Stimulated activated memory B cell treated with anti-CD40 and anti-IgM and Interleukin-4, amounts not matched to agents 10 μg/mL and 1 μg/mL and 100 μg/mL, for 72 hours (primary cell): ENCODE measurements at places on chromosomes 16 and 17.

DNA sequence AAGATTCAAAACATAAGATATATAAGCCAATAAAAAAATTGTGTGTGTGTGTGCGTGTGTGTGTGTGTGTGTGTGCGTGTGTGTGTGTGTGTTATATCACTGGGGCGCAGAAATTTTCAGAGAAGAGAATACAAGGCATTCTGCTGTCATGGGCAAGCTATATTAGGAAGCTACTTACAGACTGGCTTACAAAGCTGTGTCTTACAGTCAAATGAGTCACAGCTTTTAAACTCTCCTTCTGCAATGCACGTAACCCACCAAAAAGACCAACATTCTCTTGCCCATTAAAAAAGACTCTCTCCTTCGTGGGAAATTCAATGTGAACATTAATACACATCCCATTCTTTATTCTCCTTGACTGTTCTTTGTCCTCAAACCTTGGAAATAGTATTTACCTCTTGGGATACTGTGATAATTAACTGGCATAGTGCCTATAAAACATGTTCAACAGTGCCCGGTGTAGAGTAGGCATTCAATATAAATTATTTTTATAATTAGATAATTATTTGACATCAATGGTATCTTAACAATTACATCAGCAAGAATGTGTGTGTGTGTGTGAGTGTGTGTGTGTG is 860.4 kb upstream of the SOX9 start:
- no peak for ATAC-seq

DNA sequence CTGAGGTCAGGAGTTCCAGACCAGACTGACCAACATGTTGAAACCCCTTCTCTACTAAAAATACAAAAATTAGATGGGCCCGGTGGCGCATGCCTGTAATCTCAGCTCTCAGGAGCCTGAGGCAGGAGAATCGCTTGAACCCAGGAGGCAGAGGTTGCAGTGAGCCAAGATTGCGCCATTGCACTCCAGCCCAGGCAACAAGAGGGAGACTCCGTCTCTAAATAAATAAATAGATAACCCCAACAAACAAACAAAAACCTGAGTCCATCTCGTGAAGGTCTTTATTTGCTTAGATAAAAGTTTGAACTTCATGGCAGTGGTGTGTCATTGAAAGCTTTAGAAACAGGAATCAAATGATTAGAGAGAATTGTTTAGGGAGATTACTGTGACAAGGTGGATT is 167.4 kb downstream of the BCAS3 start:
- ATAC-seq: no peak

GRCh38 chr17:37731056-37731455 is 13.8 kb downstream of the HNF1B start:
- no peak for ATAC-seq

- ATAC-seq: peak; percentile 24
These were observed 156.0 kb downstream of the ENGASE start for GRCh38 chr17:79230576-79230975.

DNA sequence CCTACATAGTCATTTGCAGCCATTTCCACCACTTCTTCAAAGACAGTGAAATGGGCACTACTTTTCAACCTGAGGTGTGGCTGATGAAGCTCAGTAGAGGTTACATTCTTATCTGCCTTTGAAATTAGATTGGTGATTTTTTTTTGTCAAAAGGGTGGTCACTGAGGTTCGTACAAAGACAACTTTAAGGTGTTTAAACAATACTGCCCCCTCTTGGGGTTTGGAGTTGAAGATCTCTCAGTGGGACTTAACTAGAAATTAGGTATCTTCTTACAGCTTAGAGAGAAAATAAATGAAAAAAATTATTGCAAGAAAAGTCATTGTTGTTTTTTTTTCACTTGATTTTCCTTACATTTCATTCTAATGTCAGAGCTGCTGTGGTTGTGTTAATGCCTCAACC is 713.2 kb downstream of the CDH11 start:
- no peak for ATAC-seq

DNA sequence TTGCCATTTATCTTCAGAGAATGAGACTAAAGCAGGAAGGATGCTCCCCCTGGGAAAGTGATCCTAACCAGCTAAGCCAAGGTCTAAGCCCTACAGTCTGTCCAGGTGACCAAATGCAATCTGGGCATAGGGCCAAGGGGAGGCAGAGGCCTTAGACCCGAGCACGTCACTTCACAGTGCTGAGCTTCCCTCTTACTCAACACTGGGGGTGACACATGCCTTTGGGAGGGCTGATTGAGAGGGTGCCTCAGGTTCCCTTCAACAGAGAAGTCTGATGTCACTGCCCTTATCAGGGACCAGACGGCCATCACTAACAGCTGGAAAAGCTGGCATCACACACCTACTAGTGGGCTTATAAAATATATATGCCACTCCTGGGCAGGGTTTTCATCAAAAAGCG is 4.0 kb downstream of the CIAO2B start:
- ATAC-seq: no peak

GRCh38 chr17:51640108-51640622 is 379.8 kb downstream of the UTP18 start:
- ATAC-seq: no peak

- ATAC-seq: no peak
These were observed 8.2 kb downstream of the SPAG7 start for GRCh38 chr17:4959261-4959965.

DNA sequence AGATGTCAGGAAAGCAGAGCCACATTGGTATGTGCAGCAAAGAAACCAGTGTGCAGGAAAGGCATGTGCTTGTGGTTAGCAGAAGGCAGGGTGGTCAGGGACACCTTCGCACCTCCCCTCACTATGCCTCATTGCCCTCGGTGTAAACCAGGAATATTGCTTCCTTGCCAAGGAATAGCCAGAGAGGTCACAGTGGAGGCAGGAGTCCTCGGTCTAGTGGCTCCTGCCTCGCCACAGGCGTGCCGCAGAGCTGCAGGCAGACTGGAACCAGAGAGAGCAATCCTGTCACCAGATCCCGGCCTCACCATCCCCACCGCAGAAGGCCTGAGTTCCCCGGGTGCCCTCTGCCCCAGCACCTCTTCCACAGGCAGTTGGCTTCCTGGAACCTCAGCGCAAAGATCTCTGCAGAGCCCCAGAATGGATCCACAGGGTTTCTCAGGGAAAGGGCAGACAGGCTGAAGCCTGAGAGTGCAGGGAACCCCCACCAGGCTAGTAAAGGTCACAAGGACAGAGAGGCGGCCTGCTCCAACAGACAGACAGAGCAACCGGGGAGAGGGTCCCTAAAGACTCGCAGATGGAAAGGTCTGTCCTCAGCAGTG is 21.6 kb downstream of the CCDC182 start:
- ATAC-seq: no peak

DNA sequence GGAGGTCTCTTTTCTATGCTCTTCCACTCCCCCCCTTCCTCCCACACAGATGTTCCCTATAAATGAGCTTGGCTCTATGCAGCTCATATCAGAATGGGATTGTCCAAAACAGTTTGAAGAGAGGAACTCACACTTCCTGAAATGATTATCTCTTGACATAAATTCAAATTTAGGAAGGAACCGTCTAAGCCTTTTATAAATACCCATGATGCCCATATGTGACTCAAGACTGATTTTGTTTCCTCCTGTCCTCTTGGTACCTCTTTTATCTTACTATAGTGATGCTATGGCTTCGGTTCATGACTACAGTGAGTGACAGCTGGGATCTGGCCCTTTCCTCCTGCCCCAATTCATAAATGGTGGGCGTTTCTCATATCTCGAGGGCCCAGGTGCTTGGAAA is 16.6 kb upstream of the TERF2 start:
- peak; percentile 63 for ATAC-seq

DNA sequence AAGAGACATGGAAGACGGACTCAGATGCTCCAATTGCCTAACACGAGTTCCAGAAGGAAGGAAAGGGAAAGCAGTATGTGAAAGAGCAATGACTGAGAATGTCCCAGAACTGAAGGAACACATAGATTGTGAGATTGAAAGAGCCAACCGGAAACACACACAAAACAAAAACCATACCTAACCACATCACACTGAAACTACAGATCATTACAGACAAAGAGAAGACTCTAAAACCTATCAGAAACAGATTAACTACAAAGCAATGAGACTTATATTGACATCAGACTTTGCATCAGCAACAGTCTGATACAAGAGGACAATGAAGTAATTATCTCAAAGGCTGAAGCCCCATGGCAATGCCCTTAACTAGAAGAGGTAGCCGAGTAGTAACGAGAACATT is 45.6 kb upstream of the CLEC18B start:
- ATAC-seq: no peak

- no peak for ATAC-seq
These were observed 75.7 kb downstream of the TANC2 start for GRCh38 chr17:63041722-63042121.

DNA sequence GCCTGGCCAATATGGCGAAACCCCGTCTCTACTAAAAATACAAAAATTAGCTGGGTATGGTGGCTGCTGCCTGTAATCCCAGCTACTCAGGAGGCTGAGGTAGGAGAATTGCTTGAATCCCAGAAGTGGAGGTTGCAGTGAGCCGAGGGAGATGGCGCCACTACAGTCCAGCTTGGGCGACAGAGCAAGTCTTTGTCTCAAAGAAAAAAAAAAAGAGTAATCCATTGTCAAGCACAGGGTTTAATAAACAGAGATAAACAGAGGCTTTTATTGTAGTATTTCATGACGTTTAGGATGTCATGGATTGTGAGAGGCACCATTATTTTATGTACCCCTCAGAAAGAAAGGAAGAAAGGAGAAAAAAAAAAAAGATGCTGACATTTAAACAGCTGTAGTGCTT is 75.2 kb upstream of the RNU2-1 start:
- no peak for ATAC-seq

- ATAC-seq: no peak
These were observed 50.5 kb downstream of the IKZF3 start for GRCh38 chr17:39813631-39814030.

- no peak for ATAC-seq
These were observed 44.1 kb upstream of the CA10 start for GRCh38 chr17:52202520-52203080.

- no peak for ATAC-seq
These were observed 2.8 kb downstream of the CCL4L2 start for GRCh38 chr17:36213695-36214094.

- no peak for ATAC-seq
These were observed 16.2 kb upstream of the ALKBH5 start for GRCh38 chr17:18167421-18167820.

GRCh38 chr17:48567209-48567608 is 10.9 kb downstream of the HOXB4 start:
- ATAC-seq: no peak

GRCh38 chr17:43829738-43830137 is 3.2 kb downstream of the MPP3 start:
- no peak for ATAC-seq

GRCh38 chr16:46582313-46582712 is 38.9 kb downstream of the SHCBP1 start:
- ATAC-seq: no peak

DNA sequence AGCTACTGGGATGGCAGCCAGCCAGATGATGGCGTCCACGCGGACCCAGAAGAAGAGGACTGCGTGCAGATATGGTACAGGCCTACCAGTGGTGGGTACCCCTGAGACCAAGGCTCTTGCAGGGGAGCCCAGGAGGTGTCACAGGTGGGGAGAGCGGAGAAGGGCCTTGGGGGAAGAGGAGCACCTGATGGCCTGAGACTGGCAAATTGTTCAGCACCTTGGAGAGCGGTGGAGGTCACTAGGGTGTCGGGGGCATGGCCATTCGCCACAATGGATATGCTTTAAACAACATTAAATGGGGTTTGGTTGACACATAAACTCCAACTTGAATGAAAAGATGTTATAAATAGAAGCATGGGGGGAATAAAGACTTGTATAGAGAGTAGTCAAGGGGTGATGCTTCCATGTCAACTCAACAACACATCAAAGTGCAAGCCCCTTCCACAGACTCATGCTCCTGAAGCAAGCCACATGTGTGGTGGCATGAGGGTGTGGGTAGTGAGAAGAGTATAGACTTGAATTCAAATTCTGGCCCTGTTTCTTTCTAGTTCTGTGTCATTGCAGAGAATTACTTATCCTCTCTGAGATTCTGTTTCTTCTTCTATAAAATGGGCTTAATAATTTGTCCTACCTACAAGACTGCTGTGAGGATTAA is 22.2 kb downstream of the CLEC19A start:
- ATAC-seq: no peak
